ENCODE measurements at places on chromosomes 1 and 21.
A peak's percentile ranks its signal among the peaks of the same experiment; 100 is the strongest.

- DNase-seq: no peak
Observed at GRCh38 chr1:93690921-93691789, 9.5 kb upstream of the BCAR3 start.

GRCh38 chr1:25871704-25872494, 3.6 kb downstream of the PAQR7 start:
- DNase-seq: no peak

- no peak for DNase-seq
Observed at GRCh38 chr1:18924221-18924691, 21.9 kb upstream of the ALDH4A1 start.

GRCh38 chr1:211650904-211651303, 24.5 kb downstream of the NEK2 start:
- peak; percentile 21 for DNase-seq

DNA sequence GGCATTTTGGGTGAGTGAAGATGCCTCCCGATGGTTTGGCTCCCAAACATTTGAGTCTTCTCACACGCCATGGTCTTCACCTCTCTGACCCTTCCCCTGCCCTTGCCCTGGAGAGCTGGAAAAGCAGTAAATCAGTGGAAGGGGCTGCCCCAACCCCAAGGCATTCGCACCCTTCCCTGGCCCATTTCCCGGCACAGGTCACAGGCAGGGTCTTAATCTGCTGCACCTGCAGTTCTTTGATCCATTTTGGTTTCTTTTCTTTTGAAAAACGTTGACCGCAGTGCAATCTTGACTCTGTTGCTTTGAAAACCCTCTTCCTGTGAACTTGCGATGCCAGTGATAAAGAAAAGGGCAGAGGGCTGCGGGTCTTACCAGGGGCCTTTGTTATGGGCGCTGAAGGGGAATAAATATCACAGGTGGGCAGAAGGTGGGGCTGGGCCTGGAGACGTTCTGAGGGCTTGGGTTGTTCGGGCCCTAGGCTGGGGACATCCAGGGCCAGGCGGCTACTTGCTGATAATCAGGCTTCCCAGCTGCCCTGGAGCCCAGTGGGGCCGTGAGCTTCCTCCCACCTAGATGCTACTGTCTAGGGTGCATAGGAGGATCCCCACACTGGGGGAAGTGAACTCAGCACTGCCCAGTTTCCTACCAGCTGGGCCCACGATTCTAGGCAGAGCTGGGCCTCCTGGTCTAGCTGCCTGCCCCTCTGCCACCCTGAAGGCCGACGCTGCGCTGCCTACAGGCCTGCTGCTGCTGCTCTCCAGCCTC, 38.6 kb upstream of the EPS8L3 start:
- DNase-seq: peak; percentile 53

- DNase-seq: no peak
Observed at GRCh38 chr21:27333096-27333495, 366.2 kb upstream of the ADAMTS5 start.

DNA sequence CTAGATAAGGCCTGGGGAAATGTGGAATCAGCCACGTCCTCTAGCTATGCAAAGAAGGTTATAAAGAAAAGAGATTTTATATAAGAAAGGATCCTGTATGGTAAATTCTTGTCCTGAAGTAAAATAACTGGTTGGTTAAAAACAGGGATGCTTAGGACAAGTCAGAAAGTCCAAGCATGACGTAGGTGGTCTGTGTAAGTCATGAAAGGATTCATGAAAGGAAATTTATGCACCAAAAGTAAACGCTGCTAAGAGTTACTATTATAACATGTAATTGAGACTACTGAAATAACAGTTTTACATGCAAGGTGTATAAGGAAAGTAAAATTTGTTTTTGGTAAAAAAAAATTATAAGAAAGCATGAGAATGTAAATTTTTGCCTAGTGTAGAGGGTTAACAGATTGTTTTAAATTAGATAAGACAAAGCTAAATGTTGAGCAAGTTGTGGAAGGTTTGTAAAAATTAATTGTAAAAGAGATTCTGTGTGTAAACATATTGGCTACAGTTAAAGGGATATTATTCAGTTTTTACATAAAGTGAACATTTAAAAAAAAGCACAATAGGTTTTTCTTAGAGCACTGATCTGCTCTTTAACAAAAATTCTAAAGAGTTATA, 43.9 kb downstream of the PIGK start:
- DNase-seq: no peak

DNA sequence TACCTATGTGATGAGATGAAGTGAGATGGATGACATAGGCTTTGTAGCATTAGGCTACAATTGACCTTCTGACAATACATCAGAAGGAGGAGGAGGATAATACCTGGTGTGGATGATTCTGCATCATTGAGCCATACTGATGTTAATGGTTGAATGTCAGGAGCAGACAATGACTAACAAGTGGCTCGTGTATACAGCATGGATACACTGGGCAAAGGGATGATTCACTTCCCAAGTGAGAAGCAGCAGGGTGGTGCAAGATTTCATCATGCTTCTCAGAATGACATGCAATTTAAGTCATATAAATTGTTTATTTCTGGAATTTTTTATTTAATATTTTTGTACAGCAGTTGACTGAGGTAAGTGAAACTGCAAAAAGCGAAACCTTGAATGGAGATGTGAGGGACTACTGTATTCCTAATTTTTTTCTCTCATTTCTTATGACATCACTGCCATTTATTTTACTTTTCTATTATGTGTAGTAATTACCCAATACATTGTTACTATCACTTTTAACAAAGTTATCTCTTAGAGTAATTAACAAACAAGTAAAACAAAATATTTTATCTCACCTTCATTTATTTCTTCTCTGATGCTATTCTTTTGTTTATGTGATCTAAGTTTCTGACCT, 34.4 kb upstream of the COP1 start:
- no peak for DNase-seq

DNA sequence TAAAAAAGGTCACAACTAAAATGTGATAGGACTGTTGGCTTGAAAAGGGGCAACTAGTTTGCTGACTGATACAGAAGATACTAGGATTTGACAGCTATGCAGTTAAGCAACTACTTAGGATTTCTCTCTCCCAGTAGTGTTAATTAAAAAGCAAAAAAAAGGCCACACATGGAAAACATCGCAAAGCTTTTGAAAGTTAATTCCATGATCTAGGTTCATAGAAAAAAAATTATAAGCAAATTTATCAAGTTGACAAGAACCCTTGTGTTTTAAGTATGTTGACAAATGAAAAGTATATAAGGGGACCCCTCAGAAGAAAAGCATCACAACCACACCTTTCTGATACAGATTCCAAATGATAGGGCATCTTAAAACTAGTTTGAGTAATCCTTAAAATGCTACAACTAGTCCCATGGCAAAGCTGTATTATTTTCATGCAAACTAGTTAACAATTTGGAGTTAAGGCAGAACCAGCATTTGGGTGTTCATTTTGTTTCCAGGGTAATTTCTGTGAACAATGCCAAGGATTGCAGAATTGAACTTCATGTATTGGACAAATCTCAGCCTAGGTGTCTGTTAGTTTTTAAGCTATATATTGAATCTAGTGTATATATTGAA, 4.1 kb downstream of the PNRC2 start:
- DNase-seq: no peak

GRCh38 chr1:24901791-24902470, 28.1 kb downstream of the RUNX3 start:
- DNase-seq: no peak

GRCh38 chr1:236868625-236869467, 73.8 kb downstream of the MTR start:
- no peak for DNase-seq

DNA sequence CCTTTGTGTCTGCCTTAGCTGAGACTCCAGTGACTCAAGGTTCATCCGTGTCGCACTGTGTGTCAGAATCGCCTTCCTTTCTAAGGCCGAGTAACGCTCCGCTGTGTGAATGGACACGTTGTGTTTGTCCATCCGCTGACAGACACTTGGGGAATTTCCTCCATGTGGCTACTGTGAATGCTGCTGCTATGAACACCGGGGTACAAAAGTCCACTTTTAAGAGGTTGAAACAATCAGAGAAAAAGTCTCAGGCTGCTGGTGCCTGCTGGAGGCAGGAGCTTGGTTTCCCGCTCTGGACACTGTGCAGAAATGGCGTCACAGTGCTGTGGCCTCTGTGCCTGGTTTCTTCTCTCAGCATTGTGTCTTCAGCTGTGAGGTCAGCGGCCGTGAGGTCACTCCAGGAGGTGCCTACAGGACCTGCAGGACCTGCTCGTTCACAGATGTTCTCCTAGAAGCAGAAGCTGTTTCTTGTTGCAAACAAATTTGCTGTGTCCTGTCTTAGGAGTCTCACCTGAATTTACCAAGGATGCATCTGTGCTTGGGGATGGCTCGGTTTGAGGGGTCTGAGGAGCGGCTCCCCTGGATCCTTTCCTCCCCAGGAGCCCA, 34.2 kb downstream of the KRTAP10-1 start:
- peak; percentile 51 for DNase-seq

- no peak for DNase-seq
Observed at GRCh38 chr1:24329797-24330543, 10.8 kb downstream of the GRHL3 start.

- DNase-seq: no peak
Observed at GRCh38 chr21:36249576-36250422, 70.2 kb upstream of the MORC3 start.

GRCh38 chr1:9262096-9262986, 27.8 kb downstream of the H6PD start:
- no peak for DNase-seq

GRCh38 chr1:5385096-5385799, 607.0 kb downstream of the NPHP4 start:
- no peak for DNase-seq

GRCh38 chr1:6108937-6109614, 63.4 kb downstream of the KCNAB2 start:
- DNase-seq: peak; percentile 87

DNA sequence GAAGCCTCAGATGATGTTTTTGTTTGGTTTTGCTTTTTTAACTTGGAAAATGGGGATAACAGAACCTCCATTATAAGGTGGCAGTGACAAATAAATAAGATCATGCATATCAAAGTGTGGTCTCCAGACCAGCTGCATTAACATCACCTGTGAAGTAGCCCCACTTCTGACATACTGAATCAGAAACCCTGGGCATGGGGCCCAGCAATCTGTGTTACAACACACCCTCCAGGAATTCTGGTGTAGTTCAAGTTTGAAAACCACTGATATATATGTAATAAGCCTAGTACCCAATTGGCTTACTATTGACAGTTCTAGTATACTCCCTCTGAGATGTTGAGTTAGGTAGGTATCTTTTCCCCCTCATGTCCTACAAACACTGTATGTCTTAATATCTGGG, 24.1 kb upstream of the RNF19B start:
- no peak for DNase-seq

DNA sequence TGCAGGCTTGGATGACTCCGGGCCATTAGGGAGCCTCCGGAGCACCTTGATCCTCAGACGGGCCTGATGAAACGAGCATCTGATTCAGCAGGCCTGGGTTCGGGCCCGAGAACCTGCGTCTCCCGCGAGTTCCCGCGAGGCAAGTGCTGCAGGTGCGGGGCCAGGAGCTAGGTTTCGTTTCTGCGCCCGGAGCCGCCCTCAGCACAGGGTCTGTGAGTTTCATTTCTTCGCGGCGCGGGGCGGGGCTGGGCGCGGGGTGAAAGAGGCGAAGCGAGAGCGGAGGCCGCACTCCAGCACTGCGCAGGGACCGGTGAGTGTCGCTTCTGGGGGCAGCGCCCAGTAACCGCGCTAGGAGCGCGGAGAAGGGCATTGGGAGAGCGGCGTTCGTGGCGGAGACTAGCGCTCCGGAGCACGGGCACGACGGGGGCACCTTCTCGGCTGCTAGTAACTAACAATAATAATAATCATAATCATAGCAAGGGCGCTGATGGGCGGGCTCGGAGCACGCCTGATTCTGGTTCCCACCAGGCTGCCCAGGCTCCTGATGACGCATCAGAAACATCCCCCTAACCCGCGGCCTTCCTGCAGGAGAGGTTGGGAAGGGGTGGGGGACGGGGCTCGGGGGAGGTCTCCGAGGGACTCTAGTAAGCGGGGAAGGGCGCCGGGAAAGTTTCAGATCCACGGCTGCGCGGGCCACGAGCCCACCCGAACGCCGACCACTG, at the start of gene MX1:
Gene MX1 (plus strand): TSS at position 286 of the 722 bp plus-strand sequence. CDS start 5,832 bp downstream, outside the sequence.
- DNase-seq: no peak

DNA sequence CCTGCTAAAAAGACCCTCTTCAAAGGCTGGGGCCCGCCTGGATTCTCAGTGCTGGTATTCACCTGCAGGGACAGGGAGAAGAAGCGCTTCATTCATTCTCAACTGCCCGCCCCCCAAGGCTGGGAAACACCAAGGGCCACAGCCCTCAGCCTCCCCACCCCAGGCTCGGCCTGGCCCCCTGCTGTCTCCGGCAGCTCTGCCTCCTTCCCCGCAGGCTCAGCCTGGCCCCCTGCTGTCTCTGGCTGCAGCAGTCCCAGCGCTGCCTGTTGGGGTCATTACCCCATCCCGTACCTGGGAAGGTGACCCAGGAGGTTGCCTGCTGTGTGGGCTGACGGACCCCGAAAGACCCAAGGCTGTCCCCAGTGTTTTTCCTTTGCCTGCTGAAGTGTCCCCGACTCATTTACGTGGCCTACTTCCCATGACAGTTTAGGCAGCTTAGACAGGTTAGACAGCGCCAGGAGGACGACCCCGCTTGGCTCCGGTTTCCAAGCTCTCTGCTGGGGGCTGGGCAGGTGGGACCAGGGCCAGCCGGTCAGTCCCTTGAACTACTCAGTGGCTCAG, 22.9 kb upstream of the CLSTN1 start:
- no peak for DNase-seq

DNA sequence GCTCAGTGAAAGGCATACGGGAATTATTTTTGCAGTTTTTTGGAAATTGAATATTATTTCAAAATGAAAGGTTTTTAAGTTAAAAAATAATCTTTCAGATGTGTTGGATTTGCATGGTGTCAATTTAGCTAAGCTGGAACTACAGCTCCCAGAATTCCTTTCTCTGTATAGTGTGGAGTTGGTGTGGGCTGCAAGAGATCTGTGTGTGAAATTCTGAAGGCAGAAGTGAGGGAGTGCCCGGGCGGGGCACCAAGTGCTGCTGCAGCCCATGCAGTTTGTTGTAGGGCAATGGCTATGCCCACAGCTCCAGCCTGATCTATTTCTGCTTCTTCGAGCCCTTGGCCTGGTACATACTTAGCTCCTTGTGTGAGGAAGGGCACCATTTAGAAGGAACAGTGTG, 60.5 kb upstream of the CSF1 start:
- no peak for DNase-seq

DNA sequence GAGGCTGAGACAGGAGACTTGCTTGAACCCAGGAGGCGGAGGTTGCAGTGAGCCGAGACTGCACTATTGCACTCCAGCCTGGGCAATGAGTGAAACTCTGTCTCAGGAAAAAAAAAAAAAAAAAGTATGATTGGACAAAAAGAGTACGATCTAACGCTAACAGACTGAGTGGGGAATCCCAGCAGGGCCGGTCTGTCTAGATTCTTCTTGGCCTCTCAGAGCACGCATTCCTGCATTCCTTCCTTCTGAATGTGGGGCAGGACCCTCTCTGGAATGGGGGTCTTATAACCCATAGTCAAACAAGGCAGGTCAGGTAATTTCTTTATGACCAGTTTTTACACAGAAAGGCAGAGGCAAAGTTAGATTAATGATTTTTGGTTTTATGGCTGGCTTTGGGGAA, 92.0 kb upstream of the PPM1J start:
- no peak for DNase-seq

- DNase-seq: no peak
Observed at GRCh38 chr1:113675302-113675701, 84.0 kb downstream of the PHTF1 start.

All from chondrocyte (in vitro differentiated cells).